HT1080 (cell line): ENCODE measurements at places on chromosomes 2 and 18. TPM values are rescaled to one million over a fixed set of nuclear protein-coding genes. Genes with fewer than 3 reads are reported as not detected.

- no peak for DNase-seq
Observed at GRCh38 chr2:190481339-190481738, 53.2 kb downstream of the NEMP2 start.

C2orf80 gene
- total RNA-seq: not detected in 2 replicates

STON1 gene
- 0.07 and 0.79 TPM in 2 replicates for total RNA-seq

MXD1 gene
- total RNA-seq: 3.5 and 4.6 TPM in 2 replicates

- DNase-seq: no peak
Observed at GRCh38 chr18:38575648-38576047, 1010.0 kb upstream of the CELF4 start.

SP140 gene
- 6.9 and 9.3 TPM in 2 replicates for total RNA-seq

DNA sequence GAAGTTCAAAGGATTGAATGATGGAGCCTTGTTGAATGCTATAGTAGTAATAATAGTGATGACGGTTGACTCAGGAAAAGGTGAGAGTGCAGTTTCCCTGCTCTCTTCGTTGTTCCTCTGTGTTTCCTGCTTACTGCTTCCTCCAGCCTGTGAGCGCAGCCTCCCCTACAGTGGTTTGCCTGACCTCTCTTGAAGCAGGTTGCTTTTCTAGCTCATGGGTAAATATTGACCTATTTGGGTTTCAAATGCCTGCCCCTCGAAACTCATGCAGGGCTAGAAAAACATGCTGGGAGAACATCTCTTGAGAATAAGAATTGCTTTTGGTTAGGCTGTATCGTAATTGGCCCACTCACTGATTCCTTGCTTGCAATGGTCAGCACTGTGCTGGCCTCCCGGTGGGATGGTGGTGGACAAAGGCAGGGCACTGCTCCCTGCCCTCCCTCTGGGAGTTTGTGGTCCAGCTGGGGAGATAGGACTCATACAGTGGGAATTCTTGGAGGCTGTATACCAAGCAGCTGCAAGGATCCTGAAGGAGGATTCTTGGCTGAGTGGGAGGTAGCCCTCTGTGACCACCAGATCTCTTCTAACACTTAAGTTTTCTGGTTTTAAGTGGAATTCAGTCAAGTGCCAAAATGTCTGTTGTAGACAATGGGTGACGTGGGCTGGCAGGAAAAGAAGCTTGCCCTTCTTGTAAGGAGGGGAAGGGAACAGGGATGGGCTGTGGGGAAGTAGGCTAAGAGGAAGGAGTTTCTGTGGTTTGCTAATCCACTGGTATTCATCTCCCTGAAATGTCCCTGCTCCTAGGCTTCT lies 5.4 kb upstream of the RNF181 start:
- DNase-seq: peak; percentile 75

SLC39A6 gene
- 61.7 and 72.5 TPM in 2 replicates for total RNA-seq

DNA sequence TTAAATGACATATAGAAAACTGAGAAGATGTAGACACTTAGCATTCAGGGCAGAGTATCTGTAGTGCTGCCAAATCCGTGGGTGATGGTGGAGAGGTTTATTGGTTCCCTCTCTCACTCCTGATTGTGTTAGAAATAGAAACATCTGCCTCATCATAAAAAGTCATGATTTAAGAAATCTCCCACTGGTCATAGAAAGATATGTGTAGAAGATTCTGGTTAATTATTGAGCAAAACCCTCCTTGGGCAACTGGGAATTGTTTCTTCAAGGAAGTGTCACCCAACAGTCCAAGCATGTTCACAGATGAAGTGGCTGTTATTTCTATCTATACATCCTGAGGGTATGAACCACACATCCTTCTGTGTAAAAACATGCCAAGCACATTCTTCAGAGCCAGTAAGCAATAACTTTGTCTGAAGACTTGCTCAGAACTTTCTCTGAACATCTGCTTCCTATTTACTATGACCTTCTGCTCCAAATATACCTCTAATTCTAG lies 33.6 kb upstream of the CHRNA1 start:
- no peak for DNase-seq

DNA sequence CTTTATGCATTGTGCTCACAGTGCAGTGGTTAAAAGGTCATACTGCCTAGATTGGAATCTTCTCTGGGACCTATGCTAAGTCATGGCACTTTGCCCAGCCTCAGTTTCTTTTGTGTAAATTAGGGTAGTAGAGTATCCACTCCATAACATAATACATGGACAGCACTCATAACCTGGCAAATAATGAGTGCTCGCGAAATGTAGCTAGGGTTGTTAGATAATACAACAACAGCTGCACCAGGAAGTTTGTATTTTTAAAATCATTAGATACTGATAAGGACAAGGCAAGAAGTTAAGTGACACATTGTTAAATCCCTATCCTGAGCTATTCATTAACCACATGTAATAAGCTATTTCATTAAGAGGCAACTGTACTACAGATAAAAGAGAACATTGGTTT lies 13.8 kb upstream of the PLA2R1 start:
- DNase-seq: no peak

- DNase-seq: no peak
Observed at GRCh38 chr2:120204417-120204816, 18.8 kb downstream of the TMEM185B start.

RALB gene
- 48.3 and 57.6 TPM in 2 replicates for total RNA-seq

FNDC4 gene
- total RNA-seq: 0.88 and 1.2 TPM in 2 replicates

- no peak for DNase-seq
Observed at GRCh38 chr2:150578481-150578880, 91.0 kb upstream of the RND3 start.

DNA sequence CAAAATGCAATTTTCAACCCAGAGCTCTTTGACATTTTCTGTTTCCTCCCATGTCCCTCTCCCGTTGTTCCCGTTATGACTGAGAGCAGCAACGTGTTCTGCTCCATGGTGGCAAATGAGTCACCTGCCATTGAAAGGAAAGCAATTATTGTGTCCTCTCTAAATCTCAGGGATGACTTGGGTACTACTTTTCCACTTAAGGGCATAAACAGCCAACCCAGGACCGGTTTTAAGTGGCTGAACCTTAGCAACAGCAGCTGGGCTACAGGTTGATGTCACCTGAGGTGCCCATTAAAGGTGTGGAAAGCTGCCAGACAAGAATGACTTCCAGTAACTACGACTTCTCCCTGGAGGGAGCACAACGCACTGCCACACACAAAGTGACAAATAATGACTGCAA lies 236.8 kb downstream of the NCKAP5 start:
- DNase-seq: no peak

DNA sequence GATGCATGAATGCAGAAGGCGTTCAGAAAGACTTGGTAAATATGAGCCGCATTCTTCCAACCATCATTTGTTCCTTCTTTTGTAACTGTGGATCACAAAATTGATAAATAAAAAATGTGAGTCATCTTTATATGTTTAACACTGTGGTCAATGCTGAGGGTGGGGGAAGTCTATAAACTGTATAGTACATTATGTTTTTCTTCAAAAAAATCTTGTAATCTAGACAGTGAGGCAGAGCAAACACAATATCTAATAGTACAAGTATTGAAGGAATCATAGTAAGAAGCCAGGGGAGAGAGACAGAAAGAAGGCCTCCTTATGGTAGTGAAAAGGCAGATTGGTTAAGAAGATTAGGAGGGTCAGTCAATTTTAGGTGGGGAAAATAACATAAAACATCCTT lies 30.7 kb upstream of the CALCRL start:
- no peak for DNase-seq

DNA sequence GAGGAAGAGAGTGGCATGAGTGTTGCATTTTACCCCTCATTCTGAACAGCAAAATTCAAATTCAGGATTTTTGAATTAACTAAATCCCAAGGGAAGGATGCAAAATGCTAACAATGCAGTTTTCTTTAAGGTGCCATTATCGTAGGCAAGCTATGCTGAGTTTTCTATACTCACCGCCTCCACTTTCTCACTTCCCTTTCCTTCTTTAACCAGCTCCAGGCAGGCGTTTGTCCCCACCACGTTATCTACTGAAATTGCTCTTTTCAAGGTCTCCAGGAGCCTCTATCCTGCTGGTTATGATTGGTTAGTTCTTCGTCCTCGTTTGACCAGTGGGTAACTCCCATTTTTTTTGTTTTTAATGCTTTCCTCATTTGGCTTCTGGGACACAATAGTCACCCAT lies 1.8 kb upstream of the CPO start:
- DNase-seq: no peak

DNA sequence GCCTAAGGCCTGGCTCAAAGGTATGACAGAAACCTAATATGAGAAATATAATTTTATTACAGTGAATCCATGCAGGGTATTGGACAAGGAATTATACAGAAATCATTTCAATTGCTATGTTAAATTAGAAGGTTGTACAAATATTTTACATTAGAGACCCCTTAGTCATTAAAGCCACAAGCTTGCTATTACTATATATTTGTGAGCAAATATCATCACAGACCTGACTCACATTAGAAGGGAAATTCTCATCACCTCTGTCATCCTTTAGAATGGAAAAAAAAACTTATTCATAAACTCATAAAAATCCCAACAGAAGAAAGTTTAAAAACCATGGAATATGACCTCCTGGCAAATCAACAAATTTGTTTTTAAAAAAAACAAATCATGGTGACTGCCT lies 277.9 kb downstream of the DCC start:
- peak; percentile 80 for DNase-seq

- no peak for DNase-seq
Observed at GRCh38 chr2:201344663-201345366, 12.3 kb downstream of the FLACC1 start.

GRCh38 chr18:44826418-44827259 lies 146.0 kb downstream of the SETBP1 start:
- DNase-seq: peak; percentile 91

DNA sequence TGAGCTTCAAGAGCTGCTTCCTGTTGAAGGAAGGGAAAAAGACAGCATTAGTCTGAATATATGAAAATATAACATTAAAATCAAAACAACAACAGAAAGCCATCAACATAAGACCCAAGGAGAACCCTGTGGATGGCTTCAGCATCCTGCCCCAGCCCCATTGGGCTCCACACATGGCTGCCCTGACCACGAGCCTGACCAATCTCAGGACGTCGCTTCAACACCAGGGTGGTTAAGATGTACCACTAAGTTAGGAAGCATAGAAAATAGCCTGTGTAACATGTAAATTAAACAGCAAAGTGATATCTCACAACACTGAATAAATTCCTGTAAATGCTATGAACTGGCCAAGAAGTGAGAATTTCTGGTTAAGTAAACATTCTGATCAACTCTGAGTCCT lies 77.2 kb upstream of the CD226 start:
- DNase-seq: no peak

GRCh38 chr2:112834396-112835037 lies 2.1 kb downstream of the IL1B start:
- peak; percentile 45 for DNase-seq

CD302 gene
- total RNA-seq: 2.6 and 4.9 TPM in 2 replicates

- no peak for DNase-seq
Observed at GRCh38 chr2:58194458-58194857, 46.7 kb downstream of the FANCL start.

- DNase-seq: peak; percentile 24
Observed at GRCh38 chr2:159998961-159999360, 63.5 kb downstream of the PLA2R1 start.

DLGAP1 gene
- total RNA-seq: not detected in 2 replicates

FAM124B gene
- not detected in 2 replicates for total RNA-seq

DNA sequence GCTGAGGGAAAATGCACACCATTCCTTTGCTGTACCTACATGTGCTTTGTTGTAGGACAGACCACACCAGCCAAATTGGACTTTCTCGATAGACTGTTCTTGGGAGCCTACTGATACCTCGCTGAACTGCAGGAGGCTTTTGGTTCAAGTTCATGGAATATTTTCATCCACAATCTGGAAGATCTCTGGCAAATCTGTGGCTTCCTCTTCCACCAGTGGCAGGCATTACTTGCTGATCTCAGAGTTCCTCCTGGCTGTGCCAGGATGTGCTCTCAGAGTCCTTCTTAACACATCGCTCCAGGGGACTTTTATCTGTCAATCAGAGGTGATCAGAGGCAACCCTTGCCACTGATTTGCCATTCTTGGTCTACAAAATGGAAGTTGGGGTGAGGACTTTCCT lies 87.7 kb downstream of the PTGR3 start:
- no peak for DNase-seq

DNA sequence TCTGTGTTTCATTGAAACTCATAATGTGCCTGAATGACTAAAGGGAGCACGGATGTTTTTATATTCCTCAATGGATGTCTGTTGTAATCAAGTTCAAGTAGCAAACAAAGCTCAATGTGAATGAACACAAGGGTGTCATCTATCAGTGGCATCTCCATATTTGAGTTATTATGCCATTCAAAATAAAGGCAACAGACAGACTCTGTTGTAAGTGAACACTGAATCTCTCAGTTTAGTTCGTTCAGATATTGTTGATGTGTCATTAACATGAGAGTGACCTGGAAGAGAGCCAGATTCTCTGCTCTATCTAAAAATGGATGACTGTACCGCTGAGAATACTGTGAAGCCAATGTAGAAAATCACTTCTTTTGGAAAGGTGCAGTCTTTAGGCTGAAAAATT lies 118.7 kb downstream of the NUP35 start:
- DNase-seq: peak; percentile 15

GRCh38 chr2:229313591-229313990 lies 42.5 kb upstream of the PID1 start:
- DNase-seq: peak; percentile 73

GRCh38 chr2:239596253-239596652 lies 195.4 kb upstream of the HDAC4 start:
- no peak for DNase-seq

PLCD4 gene
- 1.7 and 2.4 TPM in 2 replicates for total RNA-seq

GLB1L gene
- total RNA-seq: 7.3 and 8.4 TPM in 2 replicates

DNA sequence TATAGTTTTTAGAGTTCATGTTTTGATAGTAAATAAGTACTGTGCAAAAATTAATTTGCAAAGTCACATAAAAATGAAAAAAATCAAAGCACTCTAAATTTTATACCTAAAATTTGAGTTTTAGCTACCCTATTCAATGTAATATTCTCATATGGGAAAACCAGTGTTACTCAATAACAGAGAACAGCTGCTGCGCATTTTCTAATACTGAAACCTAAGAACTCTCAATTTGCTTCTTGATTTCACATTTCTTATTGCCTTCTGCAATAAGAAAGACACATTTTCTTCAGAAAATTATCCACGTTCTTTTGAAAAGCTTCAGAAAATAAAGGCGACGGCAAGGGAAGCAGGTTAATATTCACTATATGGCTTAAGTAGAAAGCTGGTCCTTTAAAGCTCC lies 199.1 kb upstream of the CCDC150 start:
- no peak for DNase-seq

GRCh38 chr18:12376034-12376753 lies 833 bp downstream of the AFG3L2 start:
- peak; percentile 29 for DNase-seq

GRCh38 chr2:68196120-68196716 lies 38.5 kb downstream of the PNO1 start:
- DNase-seq: no peak
